ENCODE measurements at places on chromosomes 7 and 10.

GRCh38 chr7:142916508-142916907 is 17.0 kb downstream of the TRPV5 start:
- DNase-seq = no peak

DNA sequence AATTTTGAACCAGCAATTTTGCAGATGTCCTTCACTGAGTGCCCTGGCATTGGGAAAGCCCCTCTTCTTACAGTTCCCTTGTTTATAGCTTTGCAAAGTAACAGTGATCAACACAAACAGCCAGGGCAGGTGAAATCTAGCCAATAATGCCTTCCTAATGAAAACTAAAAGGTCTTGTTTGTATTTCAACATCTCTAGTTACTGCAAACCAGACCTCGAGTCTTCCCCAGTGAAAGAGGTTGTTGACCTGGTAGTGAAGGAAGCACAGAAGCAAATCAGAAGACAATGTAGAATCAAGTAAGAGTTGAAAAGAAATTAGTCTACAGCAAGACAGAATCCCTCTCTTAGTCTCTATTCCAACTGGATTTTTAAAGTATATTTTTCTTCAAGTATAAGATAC is 231.2 kb downstream of the SNX13 start:
- no peak for DNase-seq

DNA sequence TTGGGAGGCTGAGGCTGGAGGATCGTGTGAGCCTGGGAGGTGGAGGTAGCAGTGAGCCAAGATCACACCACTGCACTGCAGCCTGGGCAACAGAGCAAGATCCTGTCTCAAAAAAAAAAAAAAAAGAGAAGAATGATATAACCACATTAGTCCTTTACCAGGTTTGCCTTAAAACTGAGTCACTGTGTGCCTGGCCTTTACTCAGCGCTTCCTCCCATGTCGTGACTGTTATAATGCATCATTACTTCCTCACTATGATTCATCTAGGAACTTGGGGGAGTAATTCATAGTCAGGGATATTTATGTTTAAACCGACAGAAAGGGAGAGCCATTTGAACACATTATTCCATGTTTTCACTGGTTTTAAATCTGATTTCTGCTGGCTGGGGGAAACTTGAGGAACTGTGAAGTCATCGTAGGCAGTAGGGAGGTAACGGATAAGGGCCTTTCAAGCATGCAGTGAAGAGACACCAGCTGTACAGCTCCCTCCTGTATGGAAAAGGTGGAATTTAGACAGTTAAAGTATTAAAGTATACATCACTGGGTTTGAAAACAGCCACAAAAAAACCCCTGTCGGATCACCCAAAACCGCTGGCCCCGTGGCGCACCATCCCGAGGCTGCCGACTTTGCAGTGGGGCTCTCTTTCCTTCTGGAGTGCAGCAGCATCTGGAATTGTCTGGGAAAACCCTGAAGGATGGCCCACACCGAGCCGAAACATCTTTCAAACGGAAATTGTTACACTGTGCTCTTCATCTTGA is 119.8 kb downstream of the NKX6-2 start:
- no peak for DNase-seq

DNA sequence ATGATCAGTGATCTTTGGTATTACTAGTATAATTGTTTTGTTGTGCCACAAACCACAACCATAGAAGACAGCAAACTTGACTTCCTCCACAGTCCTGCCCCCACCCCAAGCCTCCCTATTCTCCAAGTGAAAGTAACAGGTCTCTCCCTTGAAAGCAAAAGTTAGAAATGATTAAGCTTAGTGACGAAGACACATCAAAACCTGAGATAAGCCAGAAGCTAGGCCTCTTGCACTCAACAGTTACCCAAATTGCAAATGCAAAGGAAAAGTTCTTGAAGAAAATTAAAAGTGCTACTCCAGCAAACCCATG is 7.5 kb downstream of the SAR1A start:
- DNase-seq = no peak

DNA sequence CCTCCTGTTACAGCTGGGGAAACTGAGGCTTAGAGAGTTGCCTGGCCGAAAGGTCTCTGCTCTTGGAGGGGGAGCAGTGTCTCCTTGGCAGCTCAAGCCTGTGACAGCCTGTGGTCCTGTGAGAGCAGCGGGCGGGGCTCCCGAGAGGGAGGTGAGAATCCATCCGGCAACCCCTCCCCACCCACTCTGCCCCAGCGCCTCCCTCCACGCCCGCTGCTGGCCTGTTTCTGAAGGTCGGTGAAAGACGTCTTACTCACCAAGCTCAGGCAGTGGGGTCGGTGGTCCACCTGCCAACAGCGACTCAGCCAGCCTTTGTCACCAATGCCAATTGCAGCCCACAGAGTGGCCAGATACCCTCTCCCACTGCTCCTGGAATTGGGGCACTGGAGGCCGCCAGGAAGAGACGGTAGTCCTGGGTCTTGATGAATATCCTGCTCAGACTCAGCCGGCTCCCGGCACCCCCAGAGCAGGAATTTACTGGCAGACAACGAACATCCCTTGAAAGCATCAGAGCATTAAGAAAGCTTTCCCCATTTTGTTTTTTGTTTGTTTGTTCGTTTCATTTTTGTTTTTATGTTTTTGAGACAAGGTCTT is 7.4 kb upstream of the TTYH3 start:
- no peak for DNase-seq

DNA sequence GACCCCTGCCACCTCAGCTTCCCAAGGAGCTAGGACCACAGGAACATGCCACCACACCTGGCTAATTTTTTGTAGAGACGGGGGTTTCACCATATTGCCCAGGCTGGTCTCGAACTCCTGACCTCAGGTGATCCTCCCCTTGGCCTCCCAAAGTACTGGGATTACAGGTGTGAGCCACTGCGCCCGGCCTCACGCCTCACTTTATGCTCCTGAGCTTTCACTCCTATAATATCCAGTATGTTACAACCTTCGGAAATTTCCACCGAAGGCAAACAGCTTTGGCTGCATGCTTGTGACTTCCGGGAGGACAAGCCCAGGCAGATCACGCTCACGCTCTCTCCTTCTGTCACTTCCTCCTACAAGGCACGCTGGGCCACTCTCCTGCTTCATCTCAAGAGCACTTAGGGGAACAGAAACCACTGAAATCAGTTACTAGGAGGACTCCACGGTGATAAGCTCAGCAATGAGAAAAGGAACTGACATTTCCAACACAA is 4.4 kb upstream of the MAD1L1 start:
- no peak for DNase-seq

DNA sequence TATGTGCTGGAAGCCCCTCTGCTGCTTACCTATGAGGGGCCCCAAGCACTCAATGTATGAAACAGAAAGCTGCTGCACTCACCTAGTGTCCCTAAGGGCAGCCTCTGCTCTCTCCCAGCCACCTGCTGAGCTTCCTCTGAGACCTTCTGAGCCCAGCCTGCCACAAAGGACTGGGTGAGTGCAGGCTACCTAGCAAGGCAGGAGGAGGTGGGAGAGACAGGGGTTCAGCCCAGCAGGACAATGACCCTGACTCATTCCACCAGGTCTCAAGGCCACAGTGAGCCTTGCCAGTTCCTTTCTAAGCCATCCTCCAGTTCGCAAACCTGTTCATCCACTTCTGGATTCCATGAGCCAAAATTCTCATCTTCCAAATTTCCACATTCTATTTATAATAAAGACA is 16.3 kb downstream of the VOPP1 start:
- no peak for DNase-seq

DNA sequence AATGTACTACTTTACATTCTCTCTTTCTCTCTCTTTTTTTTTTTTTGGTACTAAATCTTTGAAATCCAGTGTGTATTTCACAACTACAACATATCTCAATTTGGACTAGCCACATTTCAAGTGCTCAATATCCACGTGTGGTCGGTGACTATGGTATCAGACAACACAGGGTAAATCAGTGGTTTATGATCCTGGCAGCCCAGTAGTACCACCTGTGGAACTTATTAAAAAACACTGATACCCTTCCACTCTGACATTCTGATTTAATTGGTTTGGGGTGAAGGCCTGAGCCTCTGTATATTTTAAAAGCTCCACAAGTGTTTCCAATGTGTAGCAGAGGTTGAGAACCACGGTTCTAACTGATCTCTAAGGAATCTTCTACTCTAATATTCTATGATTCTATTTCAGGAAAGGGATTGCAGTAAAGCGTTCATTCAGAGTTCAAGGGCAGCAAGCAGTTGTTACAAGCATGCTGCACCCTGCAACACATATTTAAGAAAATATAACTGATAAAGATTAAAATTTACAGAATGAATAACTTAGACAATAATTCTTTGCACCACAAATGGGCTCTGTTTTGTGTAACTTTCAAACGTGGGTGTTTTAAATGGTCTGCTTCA is 5.1 kb downstream of the CREB5 start:
- no peak for DNase-seq

Data from smooth muscle cell of the brain vasculature (primary cell).